PC-3 (cell line): ENCODE measurements at places on chromosomes 4 and X.

DNA sequence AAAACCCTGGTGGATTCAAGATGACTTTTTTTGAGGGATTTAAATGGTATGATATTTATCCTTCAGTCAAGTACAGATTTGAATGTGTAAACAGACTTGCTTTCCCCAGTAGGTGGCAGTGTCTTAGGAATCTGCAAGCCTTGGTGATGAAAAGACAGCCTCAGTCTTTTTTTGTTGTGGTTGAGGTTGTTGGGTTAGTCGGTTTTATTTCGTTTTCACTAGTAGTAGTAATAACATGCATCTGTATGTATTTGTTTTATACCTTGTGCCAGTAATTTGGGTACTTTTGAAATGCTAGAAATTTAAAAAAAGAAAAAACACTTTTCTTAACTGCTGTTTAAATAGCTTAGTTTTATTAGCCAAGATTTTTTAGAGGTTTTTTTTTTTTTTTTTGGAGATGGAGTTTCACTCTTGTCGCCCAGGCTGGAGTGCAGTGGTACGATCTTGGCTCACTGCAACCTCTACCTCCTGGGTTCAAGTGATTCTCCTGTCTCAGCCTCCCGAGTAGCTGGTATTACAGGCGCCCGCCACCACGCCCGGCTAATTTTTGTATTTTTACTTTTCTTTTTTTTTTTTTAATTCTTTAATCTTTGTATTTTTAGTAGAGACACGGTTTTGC, 39.2 kb downstream of the COPS4 start:
- DNase-seq, result peak; percentile 70

DNA sequence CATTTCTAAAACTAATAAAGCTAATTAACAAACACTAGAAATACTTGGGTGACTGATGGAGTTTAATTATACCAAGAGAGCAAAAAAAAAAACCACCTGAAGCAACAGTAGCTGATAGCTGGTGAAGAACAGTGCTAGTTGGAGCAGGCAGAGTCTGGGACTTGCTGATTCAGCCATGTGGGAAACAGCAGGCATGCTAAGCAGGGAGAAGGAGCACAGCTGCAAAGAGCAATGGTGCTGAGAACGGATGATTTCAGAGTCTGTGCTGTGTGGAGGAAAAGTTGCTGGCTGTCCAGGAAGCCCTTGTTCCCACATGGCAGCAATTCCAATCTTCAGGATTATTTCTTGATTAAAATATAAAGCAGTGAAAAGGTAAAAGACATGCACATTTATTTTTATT, 68.8 kb downstream of the NPY1R start:
- DNase-seq, result no peak

DNA sequence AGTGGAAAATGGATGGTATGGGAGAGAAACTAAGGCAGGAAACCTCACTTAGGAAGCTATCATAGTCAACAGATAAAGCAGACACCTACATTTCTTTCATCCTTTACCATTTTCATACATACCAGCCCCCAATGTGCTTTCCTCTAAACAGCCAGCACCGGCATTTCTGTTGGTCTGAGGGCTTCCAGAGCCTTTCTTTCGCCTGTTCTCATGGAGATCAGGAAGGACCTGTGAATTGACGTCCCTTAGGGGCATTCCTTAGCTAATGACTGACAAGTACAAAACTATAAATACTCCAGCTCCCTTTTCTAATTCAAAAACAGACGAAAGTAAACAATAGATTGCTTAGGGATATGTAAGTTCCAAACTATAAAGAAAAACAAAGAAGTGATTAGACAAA, 215.5 kb upstream of the CNKSR2 start:
- DNase-seq, result no peak

- DNase-seq, result no peak
Observed at GRCh38 chr4:97185233-97185632, 958.0 kb downstream of the STPG2 start.

GRCh38 chr4:52998413-52998812, 136.3 kb downstream of the RASL11B start:
- DNase-seq, result no peak

DNA sequence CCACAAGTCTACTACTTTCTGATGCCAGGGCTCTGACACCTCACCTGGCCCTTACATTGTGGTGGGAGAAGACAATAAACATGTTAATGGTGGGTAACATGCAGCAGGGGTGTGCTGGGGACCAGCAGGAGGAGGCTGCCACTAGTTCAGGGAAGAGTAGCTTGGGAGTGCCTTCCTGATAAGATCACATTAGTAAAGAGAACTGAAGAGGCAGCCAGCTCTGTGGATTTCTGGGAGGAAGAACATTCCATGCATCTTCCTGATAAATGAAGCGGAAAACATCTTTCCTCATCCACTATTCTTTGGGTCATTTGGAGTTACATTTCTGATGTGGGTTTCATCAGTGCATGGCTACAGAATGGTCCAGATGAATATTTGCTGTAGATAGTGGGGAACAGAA, 9.0 kb downstream of the RNF150 start:
- no peak for DNase-seq

DNA sequence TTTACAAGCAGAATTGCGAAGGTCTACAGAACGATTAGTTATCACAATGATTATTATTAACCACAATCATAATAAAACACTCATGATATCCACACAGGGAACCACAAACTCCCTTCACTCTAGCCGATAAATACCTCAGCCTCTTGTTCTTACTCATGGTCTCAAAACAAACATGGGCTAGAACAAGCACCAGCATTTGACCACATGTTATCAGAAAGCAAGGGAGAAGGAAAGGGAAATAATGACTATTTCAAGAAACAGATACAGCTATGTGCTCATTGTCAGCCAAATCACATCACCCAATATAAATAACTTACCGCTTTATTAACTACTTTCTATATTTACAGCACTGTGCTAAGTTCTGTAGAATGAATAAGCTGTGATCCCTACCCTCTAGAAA, 663.2 kb upstream of the HTR2C start:
- no peak for DNase-seq

- peak; percentile 27 for DNase-seq
Observed at GRCh38 chrX:130296743-130297142, 28.0 kb upstream of the ZNF280C start.

- peak; percentile 59 for DNase-seq
Observed at GRCh38 chr4:103046416-103047290, 27.1 kb upstream of the SLC9B1 start.
